Small intestine (tissue), 16 donors: ENCODE measurements at places on chromosomes 11 and 22. TPM values are rescaled to one million over a fixed set of nuclear protein-coding genes. Genes with fewer than 3 reads are reported as not detected.

- H3K4me3 ChIP-seq, result no peak overlapping the region
- DNase-seq, result no peak
- no peaks in the 10 kb centered on the region for H3K36me3 ChIP-seq
- no peaks in the 10 kb centered on the region for H3K27me3 ChIP-seq
- H3K27ac ChIP-seq, result no peak overlapping the region
Measured at GRCh38 chr11:43503417-43503816, 144.7 kb downstream of the TTC17 start.

DNA sequence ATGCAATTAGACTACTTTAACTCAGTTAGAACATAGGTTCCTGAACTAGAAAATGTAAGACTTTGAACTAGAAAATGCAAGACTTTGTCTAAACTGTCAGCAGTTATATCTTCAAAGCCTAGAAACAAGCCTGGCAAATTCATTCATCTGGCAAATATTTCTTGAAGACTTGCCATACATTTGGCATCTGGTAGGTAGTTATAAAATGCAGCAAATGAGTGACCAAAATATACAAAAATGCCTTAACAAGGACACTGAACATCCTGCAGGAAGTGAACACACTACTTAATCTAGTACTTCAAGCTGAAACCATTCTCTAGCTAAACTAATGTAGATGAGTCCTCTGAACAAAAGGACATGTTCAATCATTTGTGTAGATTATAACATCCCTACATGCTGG is 84.7 kb upstream of the SCUBE2 start:
- no peaks in the 10 kb centered on the region for H3K4me1 ChIP-seq
- no peak overlapping the region for H3K4me3 ChIP-seq
- no peaks in the 10 kb centered on the region for H3K36me3 ChIP-seq
- H3K27ac ChIP-seq, result no peak overlapping the region

Gene RIMBP3B
- 0.07 TPM for polyA plus RNA-seq

Gene KCNK4
- not detected for polyA plus RNA-seq

DNA sequence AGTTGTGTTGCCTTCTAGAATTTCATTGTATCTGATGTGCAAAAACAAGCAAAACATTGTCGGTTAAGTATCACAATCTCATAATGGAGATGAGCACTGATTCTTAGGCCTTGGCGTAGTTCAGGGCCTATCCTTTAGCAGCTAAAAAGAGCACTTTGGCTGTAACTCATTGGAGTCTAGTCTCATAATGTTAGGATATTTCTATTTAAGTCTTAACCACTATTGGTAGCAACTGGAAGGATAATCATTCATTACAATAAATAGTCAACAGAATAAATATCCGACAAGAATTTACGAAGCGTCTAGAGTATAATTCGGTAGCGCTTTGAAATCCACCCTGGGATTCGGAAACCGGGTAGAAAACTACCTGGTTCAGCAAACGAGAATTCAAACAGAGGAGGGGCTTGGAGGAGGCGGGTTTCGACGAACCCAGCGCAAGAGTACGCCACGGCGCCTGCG is 461 bp upstream of the EED start:
- H3K4me3 ChIP-seq, result peak overlapping the region; percentile 65
- peaks cover 3% of the 10 kb centered on the region for H3K36me3 ChIP-seq
- peaks cover 14% of the 10 kb centered on the region for H3K4me1 ChIP-seq
- DNase-seq, result peak; percentile 91
- no peaks in the 10 kb centered on the region for H3K27me3 ChIP-seq

- no peaks in the 10 kb centered on the region for H3K36me3 ChIP-seq
- H3K4me1 ChIP-seq, result no peaks in the 10 kb centered on the region
- no peak for DNase-seq
- H3K27me3 ChIP-seq, result no peaks in the 10 kb centered on the region
- H3K4me3 ChIP-seq, result no peak overlapping the region
Measured at GRCh38 chr22:38050720-38051119, 6.5 kb upstream of the PICK1 start.
